Fibroblast of pulmonary artery (primary cell): ENCODE measurements at places on chromosomes 7 and 10.

DNA sequence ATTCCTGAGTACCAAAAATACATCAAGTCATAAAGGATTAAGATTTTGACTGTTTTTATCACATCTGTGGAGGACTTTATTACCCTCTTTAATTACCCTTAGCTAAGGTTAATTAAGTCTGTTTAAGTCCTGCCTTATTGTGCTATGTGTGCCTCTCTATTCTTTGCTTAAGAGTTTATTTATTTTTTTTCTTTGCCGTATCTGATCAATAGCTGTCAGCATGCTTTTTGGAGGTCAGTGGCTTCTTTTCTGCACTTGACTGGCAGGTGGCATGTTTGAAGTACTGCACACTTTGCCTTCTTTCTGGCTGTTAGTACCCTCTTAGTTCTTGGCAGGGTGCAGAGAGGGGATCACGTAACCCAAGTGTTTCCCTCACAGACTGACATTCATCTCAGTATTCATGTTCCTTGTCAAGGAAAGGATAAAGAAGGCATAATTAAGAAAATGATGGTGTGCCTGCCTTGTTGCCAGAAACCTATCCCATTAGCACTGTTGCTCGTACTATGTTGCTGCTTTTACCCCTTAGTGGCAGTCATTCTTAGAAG is 225.8 kb downstream of the EXOC4 start:
- no peak for DNase-seq

DNA sequence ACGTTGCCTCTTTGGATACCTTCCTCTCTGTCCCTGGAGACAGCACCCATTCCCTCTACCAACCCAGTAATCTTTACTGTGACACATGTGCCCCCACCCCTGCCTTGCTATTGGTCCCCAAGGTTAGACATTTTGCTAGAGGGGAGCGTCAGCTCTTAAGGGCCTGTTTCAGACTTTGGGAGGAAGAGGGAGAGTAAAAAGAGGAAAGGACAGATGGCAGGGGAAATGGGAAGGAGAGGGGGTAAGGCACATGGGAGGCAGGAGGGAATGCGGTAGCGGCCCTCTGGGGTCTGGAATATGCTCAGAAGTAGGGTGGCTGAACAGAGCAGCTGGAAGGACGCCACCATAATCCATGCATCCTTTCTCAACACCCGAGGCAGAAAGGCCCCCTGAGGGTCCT is 12.2 kb downstream of the BLNK start:
- DNase-seq = no peak

GRCh38 chr7:22331704-22332103 is 25.2 kb downstream of the RAPGEF5 start:
- DNase-seq = peak; percentile 19

- no peak for DNase-seq
Observed at GRCh38 chr7:1706721-1707613, 36.9 kb downstream of the ELFN1 start.

DNA sequence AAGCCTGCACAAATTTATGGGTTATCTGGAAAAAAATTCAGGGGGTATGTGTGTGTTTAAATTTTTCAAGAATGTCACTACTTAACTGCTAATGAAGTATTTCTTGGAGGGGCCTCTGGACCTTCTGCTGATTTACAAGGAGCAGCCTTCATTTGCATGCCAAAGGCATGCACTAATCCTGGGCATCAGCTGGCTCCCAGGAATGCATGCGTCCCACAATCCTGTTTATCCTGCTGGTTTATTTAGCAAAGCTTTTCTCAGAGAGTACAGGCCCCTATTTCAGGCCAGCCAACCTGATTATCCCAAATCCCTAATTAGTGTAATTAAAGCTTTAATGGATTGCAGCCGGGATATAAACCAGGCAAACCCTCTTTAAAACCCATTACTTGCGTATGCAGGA is 170.4 kb downstream of the TAX1BP1 start:
- DNase-seq = no peak

DNA sequence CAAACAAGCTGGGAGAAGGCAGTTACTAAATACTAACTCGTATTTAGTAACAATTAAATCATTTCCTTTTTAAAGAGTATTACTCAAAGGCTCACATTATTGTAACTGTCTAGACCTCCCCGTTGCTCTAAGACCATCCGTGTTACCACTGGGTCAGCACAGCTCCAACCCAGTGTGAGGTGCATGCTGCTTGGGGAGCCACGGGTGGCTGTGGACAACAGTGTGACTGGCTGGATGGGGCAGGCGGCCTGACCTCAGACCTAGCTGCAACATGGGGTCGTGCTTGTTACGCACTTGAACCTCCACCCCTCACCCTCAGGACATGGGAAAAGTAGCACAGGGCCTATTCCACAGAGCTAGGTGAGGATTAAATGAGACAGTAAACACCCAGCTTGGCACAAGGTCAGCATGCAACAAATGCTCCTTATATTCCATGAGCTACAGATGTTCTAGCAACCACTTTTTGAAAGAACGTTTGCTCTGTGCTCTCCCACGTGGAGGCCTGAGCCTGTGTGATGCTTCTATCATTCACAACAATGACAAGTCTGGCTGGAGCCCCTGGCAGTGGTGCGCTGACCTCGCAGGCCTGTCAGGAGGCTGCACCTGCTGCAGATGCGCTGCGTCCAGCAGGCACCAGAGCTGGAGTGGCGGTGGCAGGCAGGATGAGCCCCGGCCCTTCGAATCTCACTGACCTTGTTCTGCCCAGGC is 135.7 kb downstream of the PKD1L1 start:
- no peak for DNase-seq

DNA sequence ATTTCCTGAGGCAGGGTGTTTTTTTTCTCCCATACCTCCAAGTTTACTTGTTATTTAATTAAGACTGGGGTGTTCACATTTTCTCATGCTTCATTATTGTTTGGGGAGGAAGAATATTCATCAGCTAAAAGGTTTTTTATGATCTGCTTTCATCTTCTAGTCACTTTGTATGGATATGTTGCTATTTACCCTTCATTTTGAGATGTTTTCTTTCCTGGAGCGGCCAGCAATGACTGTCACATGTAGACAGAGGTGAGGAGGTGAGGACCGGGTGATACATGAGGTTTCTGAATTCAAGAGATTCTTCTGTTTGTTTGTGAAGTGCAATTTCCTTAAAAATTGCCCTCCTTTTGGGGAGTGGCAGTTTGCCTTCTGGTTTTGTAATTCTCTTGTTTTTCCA is 261.8 kb upstream of the BMPER start:
- no peak for DNase-seq

GRCh38 chr10:31697271-31698180 is 231.1 kb downstream of the ARHGAP12 start:
- DNase-seq = peak; percentile 89

GRCh38 chr10:103554488-103555324 is 61.2 kb downstream of the NEURL1 start:
- DNase-seq = peak; percentile 55

GRCh38 chr7:12210179-12211053 is 678 bp upstream of the TMEM106B start:
- no peak for DNase-seq

DNA sequence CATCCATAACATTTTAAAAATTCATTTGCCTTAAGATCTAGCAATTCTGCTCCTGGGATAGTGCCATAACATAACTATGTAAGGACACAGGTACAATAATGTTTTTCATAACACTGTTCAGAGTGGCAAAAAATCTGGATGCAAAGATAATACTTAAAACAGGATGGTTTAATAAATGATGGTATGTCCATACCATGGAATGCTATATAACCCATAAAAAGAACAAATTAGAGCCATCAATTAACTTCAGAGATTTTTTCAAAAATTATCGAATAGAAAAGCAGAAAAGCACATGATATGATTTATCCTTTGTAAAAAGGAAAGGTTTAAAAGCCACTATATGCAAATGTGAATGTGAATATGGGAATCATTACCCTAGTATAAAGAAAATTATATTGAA is 193.4 kb upstream of the LRRN3 start:
- DNase-seq = no peak

DNA sequence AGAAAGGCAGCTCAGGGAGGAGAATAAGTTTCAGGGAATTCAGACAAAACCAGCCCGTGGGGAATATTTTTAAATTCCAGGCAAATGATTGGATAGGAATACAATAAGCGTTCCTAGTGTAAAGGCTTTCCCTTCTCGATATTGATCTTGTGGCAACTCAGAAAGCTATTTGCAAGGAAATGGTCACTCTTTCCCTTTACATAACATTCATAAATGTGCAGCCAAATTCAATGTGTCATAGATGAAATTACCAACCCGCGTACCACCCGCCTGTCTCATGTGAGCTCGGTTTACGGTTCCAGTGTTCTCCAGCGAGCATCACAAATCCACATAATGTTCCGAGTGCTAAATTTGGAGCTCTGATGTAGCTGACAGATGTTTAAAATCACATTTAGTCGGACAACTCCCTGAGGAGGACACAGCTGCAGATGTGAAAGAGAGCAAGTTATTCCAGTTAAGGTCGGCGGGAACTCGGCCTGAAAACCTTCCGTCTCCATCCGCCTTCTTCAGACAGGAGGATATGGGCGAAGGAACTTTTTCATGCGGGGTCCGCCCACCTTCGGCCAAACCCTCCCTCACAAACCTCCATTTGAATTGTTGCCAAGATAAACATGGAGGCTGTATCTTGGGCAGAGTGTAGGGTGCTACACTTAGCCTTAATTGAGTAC is 327.0 kb downstream of the RNLS start:
- peak; percentile 60 for DNase-seq

DNA sequence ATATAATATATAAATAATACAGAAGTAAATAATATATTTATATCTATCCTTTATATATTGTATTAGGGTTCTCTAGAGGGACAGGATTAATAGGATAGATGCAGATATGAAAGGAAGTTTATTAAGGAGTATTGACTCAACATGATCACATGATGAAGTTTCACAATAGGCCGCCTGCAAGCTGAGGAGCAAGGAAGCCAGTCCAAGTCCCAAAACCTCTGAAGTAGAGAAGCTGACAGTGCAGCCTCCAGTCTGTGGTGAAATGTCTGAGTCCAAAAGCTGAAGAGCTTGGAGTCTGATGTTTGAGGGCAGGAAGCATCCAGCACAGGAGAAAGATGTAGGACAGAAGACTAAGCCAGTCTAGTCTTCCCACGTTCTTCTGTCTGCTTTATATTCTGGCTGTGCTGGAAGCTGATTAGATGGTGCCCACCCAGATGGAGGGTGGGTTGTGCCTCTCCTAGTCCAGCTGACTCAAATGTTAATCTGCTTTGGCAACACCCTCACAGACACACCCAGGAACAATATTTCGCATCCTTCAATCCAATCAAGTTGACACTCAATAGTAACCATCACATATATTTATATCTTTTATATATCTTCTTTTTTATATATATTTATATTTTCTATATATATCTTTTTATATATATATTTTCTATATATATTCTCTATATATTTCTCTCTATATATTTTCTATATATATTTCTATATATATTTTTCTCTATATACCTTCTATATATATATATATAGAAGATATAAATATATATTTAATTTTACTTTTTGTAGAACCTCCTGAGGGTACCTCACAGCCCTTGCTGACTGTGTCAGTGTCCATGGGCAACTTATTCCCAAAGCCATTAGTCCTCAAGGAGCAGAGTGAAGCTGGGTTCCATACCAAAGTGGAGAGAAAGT is 24.6 kb upstream of the AKR1B10 start:
- DNase-seq = peak; percentile 82

GRCh38 chr10:92395271-92395670 is 104.3 kb downstream of the MARCHF5 start:
- no peak for DNase-seq

- no peak for DNase-seq
Observed at GRCh38 chr7:157751406-157751805, 414.6 kb downstream of the DNAJB6 start.

DNA sequence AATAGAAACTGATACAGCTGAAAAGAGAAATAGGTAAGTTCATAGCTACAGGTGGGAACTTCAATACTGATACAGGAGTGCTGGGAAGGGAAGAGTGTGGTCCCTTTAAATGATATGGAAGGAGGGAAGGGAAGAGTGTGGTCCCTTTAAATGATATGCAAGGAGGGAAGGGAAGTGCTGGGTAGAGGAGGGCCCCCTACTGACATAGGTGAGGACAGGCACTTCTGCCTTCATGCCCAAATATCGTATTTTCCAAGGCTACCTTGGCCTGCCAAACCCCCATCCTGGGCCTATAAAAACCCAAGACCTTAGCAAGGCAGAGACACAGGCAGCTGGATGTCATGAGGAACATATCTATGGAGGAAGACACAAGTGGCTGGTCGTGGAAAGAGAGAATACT is 92.3 kb downstream of the MAGI2 start:
- no peak for DNase-seq

DNA sequence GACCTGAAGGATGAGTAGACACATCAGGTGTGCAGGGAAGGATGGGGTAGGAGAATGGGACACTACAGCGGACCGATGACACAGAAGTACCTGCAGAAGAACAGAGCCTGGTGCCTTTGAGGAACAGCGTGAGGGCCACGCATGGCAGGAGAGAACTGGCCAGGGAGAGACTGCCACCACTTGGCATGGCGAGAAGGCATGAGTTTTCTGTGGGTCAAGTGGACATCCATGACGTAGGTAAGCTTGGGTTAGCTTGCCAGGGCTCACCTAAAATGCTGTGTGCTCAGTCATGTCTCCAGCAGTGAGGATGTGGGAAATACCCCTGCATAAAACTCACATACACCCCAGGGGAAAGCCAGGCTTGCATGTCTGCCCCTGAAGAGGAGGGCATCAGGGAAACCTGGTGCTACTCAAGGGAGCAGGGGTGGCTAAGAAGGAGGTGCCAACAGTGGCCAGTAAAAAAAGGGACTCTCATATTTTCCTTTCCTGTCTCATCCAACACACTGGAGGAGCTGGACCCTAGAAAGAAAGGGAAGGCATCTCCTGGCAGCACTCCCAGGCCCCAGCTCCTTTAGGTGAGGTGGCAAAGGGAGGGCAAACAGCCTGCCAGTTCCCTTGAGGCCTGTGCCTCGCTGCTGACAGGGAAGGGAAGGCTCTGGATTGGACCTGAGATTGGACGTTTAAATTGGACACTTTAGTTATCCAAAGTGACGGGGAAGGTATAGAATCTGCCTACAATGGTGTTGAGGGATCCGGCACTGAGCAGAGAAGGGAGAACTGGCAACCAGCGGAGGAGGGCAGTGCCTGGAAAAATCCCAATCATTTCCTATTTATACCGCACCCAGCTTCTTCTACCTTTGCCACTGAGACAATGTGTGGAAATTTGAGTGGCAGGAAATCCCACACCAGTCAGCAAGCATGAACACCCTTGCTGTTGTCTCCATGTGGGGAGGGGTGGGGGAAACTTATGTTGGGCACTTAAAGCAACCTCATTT is 255.7 kb downstream of the GLI3 start:
- no peak for DNase-seq

GRCh38 chr7:85021101-85021704 is 165.7 kb downstream of the SEMA3D start:
- peak; percentile 48 for DNase-seq

- DNase-seq = no peak
Observed at GRCh38 chr10:33087922-33088321, 129.9 kb upstream of the ITGB1 start.

- no peak for DNase-seq
Observed at GRCh38 chr10:127801302-127801701, 64.3 kb downstream of the FOXI2 start.

GRCh38 chr7:43037531-43037930 is 74.9 kb upstream of the HECW1 start:
- no peak for DNase-seq
